Activated T-cell treated with anti-CD3 and anti-CD28 coated beads for 1 hour (primary cell): ENCODE measurements at places on chromosomes 3 and 15.

GRCh38 chr3:187679638-187680396, 9.6 kb upstream of the SST start:
- peak; percentile 55 for DNase-seq

DNA sequence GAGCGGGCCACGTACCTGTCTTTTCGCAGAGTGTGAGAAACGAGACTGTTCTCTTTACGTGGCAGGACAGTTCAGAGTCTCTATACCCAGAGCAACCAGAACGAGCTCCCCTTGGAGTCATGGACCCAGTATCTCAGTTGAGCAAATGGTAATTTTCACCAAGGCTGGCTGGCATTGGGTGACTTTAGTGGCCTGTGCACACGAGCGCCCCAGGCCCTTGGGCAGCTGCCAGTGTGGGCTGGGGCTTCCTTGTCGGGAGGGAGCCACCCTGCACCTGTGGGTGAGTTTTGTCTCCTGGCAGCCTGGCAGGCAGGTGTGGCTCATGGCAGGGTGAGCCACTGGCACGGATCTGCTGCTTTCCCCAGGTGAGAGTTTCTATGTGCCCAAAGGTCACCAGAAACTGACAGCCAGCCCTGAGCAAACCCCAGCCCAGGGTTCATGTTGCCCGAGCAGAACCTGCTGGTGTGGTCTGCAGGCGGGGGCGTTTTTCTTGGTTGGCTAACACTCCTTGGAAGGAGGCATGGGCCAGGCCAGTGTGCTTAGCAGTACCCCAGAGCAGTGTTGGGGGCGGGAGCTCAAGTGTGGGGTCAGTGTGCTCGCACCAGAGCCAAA, 135.0 kb downstream of the TJP1 start:
- no peak for DNase-seq

GRCh38 chr3:71614869-71615268, 31.3 kb upstream of the FOXP1 start:
- DNase-seq = no peak

DNA sequence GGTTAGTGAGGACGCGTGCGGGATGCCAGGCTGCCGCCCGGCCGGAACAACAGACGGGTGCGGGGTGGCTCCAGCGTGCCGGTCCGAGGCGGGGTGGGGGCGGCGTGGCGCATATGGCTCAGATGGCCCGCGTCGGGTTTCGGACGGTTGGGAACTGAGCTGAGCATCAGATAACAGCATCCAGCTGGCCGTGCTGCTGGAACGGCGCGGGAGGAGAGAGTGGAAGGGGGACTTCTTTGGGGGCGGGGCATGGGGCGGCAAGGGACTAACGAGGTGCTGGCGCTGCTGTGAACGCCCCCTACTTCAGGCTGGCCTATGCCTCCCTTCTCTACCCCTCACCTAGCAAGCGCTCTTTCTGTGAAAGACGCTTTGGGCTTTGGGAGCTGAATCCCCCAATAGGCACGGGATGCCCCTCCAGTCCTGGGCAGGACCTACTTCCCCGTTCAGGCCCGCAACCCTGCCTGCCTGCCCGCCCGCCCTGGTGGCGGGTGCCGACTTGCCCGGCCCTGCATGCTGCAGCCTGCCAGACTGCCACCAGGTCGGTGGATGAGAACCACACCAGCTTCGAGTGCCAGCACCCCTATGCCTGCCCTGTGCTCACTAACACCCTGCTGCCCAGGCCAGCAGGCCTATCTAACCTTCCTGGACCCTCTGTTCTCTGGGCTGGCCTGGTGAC, 542 bp downstream of the INKA1 start:
- DNase-seq = no peak

- no peak for DNase-seq
These were observed 34.6 kb upstream of the DUSP7 start for GRCh38 chr3:52090933-52091468.
